ENCODE measurements at places on chromosomes 11 and 22.
A peak's percentile ranks its signal among the peaks of the same experiment; 100 is the strongest.

GRCh38 chr11:65119670-65119995 is 2.1 kb upstream of the ZNHIT2 start:
- DNase-seq: no peak

DNA sequence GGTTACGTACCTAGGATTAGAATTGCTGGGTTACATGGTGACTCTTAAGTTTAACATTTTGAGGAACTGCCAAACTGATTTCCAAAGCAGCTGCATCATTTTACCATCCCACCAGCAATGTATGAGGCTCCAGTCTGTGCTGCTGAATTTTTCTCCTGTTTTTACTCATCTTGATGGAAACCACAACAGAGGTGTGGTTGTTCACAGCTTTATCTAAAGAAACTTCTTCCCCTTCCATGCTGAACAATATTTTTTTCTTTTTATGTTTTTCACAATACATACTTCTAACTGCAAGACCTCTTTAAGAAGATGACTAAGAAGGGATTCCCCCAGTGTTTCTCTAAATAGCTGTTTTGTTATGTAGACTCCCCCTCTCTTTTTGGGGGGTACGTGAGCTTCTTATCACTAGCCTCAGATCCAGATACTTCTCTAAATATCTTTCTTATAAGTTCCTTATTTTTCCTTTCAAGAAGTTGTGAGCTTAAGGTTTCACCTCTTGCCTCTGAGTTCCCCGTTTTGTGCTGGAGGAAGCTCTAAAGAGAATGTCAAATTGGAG is 24.0 kb downstream of the TCP11L1 start:
- peak; percentile 93 for DNase-seq

DNA sequence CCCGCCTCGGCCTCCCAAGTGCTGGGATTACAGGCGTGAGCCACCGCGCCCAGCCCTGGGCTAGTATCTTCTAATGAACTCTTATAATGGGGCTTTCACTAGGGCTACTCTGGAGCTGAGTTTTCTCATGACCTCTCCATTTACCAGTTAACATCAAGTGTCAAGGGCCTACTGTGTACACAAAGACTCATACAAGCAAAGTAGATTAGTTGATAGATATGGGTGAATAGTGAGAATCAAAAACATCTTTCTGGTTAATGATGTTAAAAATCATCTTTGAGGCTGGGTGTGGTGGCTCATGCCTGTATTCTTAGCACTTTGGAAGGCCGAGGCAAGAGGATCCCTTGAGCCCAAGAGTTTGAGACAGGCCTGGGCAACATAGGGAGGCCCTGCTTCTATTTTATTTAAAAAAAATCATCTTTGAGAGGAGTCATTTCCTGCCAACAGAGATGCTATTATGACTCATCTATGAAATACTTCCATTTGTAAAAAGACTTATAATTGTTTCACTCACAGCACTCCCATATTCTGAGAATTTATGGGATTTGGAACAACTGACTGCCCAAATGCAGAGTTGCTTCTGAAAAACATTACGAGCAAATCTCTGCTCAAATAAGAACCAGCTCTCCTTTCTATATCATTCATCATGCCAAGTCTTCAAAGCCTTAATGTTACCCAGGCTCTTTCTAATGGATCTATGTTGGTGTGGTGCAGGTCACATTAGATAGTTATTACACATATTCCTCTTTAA is 57.0 kb downstream of the GDPD4 start:
- DNase-seq: peak; percentile 80

DNA sequence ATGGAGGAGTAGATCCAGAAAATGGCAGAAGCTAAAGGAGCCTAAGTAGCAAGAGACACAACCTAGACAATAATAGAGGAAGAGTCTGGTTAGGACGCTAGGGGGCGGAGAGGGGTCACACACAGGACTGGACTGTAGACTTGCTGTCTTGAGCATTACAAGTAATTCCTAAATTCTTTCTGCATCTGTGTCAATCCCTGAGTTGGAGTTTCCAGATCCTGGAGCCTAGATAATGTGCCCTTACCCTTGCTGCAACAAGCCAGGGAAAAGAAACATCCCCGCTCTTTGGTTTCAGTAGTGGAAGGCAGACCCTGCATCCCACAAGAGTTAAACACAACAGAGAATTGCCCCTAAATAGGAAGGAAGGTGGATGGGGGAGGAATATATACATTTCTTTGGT is 14.9 kb upstream of the CCDC73 start:
- DNase-seq: peak; percentile 75

GRCh38 chr11:134469627-134470026 is 57.6 kb upstream of the B3GAT1 start:
- no peak for DNase-seq

All from amniotic epithelial cell (primary cell).